Common myeloid progenitor, CD34-positive (primary cell): ENCODE measurements at places on chromosomes 7 and 10.

DNA sequence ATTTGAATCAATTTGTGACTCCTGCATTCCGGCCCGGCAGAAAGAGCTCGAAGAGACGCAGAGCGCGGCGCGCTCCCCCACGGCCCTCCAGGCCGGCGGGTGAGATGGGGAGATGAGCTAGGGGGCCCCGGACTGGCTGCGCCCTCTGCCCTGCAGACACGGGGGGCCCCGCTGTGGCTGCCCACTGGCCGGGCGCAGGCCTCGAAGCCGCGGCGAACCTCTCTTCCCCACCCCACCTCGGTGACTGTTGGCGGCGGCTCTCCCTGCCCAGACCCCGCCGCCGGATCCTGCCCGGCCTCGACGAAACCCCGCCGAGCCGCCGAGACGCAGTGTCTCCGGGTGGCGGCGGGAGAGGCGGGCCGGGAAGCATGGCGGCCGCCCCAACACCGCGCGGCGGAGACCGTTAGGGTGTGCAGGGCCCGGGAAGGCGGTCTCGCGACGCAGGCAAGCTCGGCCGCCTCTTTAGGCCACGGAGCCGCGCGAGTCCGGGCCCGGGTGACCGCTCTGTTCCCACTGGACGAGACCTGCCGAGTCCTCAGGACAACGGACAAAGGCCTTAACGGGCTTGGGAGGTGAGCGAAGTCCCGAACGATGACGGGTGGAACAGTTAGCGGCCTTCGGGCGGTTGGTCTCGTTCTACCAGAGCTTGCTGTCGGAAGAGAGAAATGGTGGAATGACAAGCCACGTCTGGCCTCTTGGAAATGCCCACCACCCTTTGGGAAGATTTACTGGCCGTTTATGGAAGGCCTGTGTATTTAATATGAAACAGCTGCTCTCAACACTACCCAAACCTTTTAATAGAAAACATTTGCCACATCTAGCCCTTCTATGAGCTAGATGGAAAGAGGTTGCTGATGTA lies 24.3 kb downstream of the NUP42 start:
- peak; percentile 44 for DNase-seq

- DNase-seq: no peak
Measured at GRCh38 chr10:119643306-119644204, 7.6 kb upstream of the BAG3 start.

GRCh38 chr10:27399871-27400270 lies 104.2 kb upstream of the RAB18 start:
- peak; percentile 0 for DNase-seq

DNA sequence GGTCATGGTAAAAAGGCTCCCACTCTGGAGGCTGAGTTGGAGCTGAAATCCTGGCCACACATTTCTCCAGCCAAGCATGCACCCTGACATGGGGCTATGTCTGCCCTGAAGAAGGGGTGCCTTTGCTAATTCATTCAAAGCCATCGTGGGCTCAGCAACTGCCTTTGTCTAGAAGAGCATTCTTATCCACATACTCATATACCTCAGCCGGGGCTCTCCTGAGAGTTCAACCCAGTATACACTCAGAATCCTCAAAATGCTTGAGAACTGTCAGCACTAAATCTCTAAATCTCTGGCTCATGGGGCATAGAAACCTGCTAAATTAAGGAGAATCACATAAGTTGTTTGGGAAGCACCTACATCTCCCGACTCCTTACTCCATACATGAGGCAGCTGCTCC lies 89.3 kb downstream of the MRPL32 start:
- DNase-seq: no peak

GRCh38 chr7:154503962-154504550 lies 451.9 kb downstream of the DPP6 start:
- DNase-seq: peak; percentile 41

GRCh38 chr7:84256571-84256971 lies 62.0 kb upstream of the SEMA3A start:
- DNase-seq: no peak

GRCh38 chr7:137930581-137930980 lies 71.3 kb downstream of the CREB3L2 start:
- DNase-seq: peak; percentile 37

DNA sequence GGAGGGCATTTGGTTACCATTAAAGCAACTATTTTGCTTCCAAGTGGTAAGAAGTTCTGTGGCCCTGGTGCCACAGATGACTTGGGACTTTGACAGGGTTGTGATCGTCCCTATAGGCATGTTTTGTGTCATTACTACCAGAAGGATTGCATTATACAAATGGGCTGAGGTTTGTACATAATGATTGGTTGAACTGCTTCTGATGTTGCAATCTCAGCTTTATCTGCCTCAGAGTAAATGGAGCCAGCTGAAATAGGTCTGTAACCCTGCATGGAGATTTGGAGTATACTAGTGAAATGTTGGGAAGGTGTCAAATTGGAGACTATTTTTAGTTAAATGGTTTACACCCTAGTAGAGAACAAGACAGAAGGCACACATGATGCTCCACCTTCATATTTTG lies 46.1 kb upstream of the SEPTIN7 start:
- DNase-seq: no peak

GRCh38 chr7:152137476-152138025 lies 112.1 kb downstream of the GALNT11 start:
- no peak for DNase-seq

- DNase-seq: no peak
Measured at GRCh38 chr7:106021151-106022067, 58.3 kb downstream of the CDHR3 start.

DNA sequence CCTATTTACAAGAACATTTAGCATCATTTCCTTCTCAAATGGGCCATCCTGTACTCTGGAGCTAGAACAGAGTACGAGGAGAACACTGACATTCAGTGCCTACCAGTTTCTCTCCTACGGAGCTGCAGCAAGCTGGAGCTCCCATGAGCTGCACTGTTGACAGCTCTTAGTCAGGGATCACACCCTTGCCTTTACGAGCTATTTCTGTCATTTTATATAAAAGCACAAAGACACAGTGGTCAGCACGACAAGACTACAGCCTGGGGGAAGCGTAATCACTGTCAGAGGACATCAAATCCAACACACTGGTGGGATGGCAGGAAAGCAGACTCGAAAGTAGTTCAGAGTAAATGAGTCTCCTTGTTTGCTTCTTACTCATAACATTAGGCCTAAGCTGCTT lies 2.7 kb downstream of the CDCA7L start:
- DNase-seq: no peak

GRCh38 chr10:7523656-7524055 lies 112.8 kb upstream of the SFMBT2 start:
- no peak for DNase-seq

- DNase-seq: no peak
Measured at GRCh38 chr10:120478386-120478785, 21.4 kb downstream of the PLPP4 start.

- no peak for DNase-seq
Measured at GRCh38 chr7:142063551-142064442, 47.7 kb upstream of the MGAM2 start.

DNA sequence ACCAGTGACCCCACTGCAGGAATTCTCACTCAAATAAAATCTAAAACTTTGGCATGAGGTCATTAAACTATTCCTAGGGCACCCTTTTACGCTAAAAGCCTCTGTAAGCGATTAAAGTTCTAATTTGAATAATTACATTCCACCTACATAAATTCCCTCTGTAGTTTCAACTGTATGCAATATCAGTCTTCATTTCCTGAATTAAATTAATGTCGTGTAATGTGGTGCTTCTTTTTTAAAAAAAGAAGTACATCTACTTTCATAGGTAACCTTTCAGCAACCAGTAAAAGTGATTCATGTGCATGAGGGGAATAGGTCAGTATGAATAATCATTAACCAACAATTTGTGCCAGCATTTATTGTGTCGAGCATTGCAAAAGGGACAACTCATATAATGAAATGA lies 44.7 kb downstream of the IMMP2L start:
- no peak for DNase-seq

DNA sequence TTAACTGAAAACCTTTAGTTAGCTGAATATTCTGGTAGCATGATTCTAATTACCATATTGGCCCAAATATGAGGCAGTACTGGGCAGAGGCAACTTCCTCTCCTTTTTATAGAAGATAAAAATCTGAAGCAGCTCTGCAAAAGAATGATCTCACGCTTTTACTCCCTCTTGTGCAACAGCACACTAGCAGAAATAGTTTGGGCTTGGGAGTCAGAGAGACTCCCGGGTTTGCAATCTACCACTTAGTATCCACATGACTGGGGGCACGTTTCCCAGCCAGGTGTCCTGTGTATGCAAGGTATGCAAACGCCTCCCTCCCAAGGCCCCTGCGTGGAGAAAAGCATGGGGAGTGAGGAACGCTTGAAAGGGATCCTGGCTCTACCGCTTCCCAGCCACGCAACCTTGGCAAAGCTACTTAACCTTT lies 47.2 kb upstream of the RHEB start:
- DNase-seq: no peak

DNA sequence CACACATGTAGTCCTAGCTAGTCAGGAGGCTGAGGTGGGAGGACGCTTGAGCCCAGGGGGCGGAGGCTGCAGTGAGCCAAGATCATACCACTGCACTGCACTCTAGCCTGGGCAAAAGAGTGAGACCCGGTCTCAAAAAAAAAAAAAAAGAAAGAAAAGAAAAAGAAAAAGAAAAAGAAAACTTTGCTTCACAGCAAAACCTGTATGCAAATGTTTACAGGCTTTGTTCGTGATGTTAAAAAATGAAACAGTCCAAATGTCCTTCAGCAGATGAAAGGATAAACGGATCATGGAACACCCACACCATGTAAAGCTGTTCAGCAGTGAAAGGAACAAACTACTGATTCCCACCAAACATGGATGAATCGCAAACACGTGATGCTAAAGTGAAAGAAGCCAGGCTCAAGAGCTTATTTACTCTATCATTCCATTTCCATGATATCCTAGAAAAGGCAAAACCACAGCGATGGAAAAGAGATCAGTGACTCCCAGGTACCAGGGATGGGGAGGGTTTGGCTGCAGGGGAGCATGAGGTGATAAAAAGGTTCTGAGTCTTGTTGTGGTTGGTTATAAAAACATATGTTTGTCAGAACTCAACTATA lies 15.1 kb downstream of the LRRC20 start:
- no peak for DNase-seq

DNA sequence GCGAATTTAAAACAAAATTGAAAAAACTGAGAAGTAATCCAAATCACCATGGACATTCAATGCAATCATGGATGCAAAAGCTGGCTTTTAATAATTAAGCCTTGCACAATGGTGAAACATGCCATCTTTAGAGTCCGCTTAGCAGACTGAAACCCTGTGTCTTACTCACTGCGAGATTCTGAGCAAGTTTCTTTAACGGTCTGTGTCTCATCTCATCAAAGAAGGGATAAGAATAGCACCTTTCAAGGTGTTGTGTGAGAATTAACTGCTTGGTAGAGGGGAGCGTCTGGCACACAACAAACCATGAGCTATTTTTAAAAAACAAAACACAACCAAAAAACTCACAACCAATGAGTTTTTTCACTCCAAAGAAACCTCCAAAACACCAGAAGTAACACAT lies 21.4 kb downstream of the ACBD7 start:
- no peak for DNase-seq

- DNase-seq: no peak
Measured at GRCh38 chr10:76205361-76205760, 773.9 kb downstream of the LRMDA start.

DNA sequence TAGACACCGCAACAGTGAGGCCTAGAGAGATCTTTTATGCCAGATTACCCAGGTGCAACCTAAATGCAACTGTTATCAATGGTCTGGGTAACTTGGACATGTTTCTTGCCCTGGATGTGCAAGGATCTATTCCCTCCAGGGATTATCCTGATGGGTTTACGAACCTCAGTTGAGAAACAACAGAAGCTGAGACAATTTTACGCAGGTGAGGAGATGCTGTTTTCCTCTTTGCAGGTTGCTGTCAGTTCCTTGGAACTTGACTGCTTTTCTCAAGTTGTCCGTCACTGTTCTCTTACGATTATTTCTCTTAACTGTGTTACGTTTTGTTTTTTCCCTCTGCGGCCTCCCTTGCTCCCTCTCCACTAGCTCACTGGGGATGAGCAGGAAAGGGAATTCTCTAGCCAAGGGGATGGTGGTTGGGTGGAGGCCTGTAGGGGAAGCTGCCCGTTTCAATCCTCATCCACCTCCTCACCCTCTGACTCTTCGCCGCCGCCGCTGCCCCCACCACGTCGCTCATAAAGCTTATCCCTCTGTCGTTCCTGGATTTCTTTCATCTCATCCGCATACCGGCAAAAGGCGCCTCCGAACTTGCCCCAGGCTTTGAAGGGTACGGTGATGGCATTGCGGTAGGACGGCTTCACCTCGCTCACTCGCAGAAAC lies 1.2 kb downstream of the PURB start:
- no peak for DNase-seq

DNA sequence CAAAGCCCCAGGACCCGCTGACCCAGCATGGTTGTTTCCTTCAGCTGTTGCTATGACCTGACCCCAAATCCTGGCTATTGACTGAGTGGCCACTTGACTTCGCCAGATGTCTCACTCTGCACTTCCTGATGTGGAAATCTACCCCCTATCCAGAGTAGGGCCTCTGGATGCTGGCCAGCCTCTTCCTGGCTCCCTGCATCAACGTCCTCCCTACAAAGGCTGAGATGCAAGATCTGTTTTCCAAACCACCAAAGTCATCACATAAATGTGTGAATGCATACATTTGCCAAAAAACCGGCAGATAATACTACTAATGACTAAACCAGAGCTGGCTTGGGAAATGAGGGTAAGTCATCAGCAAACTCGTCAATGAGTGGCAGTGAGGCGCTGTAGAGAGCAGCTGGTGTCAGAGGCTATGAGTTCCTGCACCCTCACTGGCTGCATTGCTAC lies 70.4 kb downstream of the PYROXD2 start:
- DNase-seq: no peak

DNA sequence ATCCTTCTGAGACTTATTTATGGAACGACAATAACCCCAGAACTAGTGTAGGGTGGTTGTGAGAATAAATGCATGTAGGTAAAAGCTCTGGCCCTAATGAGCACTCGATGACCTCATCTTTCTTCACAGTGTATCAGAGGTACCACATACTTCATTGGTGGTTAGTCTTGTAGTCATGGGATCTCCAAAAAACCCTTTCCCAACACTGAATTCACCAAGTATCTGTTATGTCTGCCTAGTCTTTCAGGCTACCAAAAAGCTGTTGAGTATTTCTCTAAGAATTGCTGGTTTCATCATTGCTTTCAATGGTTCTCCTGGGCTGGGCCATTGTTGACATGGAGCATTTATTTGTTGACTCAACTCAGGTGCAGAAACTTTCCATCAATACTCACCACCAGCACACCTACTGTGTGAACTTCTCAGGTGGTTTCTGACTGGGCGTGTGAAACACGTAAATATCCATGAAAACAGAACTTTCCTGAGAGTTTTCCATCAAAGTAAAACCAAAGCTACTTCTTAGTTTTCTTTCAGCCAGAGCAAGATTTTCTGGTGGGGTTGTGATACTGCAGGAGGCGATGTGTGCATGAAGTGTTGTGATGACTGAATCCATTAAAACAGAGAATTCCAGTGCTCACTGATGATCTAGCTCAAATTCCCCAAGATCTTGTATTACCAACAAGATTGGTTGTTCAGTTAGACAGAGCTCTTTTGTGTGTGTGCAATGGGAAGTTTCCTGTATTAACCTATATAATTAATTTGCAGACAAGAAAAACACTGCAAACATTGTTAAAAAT lies 51.4 kb upstream of the SLC35B4 start:
- DNase-seq: no peak
